ENCODE measurements at places on chromosomes 13 and 19. TPM values are rescaled to one million over a fixed set of nuclear protein-coding genes. Genes with fewer than 3 reads are reported as not detected.

- no peak for DNase-seq
These were observed 44.5 kb downstream of the VWA8 start for GRCh38 chr13:41916173-41916954.

DNA sequence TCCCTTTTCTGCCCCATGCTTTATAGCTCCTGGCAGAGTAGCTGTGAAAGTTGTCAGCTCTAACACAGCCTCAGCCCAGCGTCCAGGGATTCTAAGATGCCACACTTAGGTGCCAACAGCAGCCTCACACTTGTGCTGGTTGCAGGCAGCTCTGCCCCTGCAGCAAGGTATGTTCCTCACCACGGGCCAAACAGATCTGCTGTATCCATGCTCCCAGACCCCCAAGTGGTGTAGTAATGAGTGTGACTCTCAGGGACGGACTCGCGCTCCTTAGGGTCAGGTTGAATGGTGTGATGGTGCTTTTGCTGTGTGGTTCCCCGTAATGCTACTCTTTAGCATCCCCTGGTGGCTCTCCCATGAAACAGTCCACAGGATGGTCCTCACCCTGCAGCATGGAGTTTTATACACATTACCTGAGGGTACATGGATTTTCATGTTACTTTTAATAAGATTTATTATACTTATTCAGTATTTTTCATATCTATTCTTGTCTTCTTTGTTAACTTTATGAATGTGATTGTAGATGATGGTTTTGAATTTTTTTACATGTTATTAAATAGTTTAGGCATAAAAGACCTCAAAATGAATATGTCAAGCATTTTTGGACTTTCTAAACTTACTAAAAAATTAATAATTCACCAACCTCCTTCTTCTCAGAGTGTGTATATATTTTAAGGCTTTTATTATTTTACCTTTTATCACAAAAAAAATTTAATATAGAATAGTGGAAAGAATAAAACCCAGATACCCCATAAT, 232.5 kb downstream of the SLC7A1 start:
- DNase-seq, result peak; percentile 31

DNA sequence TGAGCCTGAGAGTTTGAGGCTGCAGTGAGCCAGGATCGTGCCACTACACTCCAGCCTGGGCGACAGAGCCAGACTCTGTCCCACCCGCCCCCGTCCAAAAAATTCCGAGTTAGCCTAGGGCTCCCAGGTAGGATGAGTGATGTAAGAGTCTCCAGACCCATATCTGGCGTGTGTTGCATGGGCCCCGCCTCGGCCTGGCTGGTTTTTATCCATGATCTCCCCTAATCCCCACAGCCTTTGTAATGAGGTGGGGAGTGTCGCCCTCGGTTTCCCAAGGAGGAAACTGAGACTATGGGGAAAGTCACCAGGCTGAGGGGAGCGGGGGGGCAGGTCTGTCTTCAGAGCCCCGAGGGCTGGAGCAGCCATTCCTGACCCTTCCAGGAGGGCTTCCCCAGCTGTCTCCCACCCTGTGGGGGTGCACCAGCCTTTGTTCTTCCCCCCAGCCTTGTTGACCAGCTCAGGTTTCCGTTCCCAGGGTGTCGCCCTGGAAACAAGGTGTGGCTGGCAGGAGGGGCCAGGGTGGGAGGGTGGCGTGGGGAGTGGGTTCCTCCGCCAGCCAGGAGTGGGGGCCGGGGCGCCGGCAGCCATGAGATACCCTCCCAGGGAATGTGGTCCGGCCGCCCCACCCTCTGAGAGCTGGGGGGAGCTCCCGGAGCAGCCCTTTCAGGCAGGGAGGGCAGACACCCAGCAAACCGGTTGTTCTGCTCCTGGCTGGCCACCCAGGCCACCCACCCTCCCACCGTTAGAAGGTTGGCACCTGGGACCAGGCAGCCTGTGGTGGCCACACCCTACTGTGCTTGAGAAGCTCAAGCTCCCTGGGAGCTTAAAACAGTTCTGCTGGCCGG, 11.5 kb downstream of the MYH14 start:
- DNase-seq, result no peak

ZNF433 gene
- total RNA-seq, result 2.9 TPM

IZUMO2 gene
- not detected for total RNA-seq

GRCh38 chr13:66180836-66181235, 1049.3 kb downstream of the PCDH9 start:
- DNase-seq, result no peak

MED26 gene
- 5.0 TPM for total RNA-seq

- DNase-seq, result no peak
These were observed 1209.7 kb upstream of the PCDH9 start for GRCh38 chr13:68439817-68440216.

DNA sequence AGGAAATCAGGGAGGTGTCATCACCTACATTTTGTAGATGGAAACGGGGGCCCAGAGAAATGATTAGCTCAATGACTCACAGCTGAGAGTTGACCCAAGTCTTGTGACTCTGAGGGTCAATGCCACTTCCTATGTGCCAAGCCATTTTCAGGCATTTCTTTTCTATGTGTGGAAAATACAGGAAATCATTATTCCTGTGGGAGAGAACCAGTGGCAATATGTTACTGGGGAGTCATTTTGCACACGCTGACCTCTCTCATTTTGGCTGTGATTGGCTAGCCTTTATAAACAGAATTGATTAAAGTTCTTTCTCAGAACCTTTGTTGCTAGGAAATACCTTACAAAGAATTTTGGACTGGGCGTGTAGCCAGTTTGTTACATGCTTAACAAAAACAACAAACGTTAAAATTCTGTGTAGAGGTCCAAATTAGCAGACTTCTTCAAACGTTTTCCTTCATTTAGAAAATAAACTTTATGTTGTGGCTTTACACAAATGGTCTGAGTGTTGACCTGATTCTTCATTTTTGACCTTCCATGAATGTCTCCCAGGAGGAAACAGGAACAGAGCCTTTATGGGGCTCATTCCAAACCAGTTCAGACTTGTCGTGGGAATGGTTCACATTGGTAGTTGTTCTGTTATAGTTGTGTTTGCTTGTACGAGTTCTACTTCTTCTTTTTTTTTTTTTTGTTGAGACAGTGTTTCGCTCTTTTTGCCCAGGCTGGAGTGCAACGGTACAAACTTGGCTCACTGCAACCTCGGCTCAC, 11.4 kb downstream of the PCCA start:
- no peak for DNase-seq

DNA sequence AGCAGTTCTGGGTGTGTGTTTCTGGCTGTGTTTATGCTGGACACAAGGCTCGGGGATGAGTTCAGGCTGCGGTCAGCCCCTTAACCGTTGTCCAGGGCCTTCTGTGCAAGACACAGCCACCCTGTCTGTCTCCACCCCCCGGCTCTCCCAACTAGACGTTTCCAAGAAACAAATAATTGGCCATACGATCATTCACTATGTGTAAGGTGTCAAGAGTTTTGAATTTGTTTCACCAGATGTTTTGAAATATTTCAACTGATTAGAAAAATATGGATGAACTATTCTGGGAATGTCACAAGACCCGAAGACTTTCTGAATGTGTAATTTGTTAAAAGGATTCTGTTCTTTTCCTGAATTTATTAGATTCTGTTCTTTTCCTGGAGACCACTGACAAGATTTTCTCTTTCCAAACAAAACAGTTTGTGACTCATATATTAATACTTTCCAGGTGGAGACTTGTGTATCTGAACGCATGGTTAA, 318.2 kb downstream of the MYO16 start:
- DNase-seq, result no peak

Data from left cardiac atrium (tissue), 4 donors.